ENCODE measurements at places on chromosomes 4 and X.

DNA sequence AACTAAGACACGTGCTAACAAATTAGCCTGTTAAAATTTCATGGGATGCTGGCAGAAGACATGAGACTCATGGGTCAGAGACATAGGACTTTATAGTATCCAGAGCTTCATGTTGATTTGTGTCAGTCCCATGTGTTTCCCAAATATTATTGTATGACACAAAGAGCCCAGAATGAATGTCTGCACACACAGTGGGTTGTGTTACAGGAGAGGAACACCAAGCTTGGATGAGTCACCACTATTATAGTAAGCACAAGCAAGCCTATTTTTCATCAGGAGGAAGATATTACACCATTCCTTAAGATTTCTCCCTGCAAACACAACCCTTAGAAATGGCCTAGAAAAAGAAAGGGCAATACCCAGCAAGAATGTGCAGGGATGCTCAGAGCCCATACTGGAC, 15.4 kb downstream of the BBS12 start:
- no peak for DNase-seq

DNA sequence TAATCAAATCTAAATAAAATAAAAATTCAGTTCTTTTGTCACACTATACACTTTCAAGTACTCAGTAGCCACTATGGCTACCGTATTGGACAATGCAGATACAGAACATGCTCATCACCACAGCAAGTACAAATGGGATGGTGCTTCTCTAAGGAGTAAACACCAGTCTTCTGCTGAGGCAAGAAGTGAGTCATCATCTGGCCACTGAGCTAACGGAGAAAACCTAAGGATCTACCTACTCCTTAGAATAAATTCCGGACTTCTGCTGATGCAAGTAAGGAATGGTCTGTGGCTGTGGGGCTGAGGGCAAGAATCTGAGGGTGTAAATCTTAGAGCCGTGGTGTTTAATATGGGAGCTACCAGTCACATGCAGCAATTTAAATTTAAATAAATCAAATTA, 11.3 kb upstream of the RBMXL3 start:
- DNase-seq: no peak

- DNase-seq: no peak
These were observed 8.0 kb downstream of the FAM241A start for GRCh38 chr4:112153211-112153791.

DNA sequence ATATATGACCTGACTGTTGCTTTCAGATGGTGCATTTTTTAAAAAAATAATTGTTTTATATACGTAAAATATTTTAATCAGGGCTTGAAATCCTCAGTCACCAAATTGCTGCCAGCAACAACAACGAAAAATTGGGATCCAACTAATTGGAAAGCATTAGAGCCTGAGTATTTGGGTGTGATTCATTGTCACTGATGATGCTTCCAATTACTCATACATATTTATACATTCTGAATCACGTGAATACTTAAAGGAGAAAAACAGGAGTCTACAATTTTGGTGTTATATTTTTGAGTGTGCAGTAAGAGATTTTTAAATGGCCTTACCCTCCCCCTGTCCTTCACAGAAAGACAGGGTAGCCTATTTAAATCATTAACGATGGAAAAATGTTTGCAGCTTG, 765.6 kb upstream of the TENM3 start:
- no peak for DNase-seq

- no peak for DNase-seq
These were observed 33.0 kb upstream of the TLR2 start for GRCh38 chr4:153651116-153651515.

- DNase-seq: no peak
These were observed 113.6 kb downstream of the MID1 start for GRCh38 chrX:10506781-10507180.

GRCh38 chr4:53920116-53920515, 144.3 kb downstream of the CHIC2 start:
- DNase-seq: no peak

DNA sequence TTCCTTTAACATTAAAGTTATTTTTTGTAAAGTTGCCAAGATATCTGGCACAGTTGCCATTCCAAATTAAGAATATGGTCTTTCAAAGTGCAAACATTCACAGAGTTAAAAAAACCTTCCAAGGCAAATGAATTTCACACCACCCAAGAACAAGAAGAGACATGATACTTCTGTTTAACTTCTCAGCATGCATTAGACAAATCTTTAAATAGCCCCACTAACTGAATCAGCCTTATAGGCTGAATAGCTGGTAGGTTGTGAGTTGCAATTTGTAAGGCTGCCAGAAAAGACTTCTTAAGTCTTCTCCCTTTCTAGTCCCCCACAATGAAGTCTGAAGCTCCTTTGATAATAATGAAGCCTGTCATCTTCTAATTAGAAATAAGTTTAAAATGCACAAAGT, 95.6 kb downstream of the MAPK10 start:
- DNase-seq: no peak

- no peak for DNase-seq
These were observed 24.1 kb downstream of the CT45A1 start for GRCh38 chrX:135737366-135738071.

DNA sequence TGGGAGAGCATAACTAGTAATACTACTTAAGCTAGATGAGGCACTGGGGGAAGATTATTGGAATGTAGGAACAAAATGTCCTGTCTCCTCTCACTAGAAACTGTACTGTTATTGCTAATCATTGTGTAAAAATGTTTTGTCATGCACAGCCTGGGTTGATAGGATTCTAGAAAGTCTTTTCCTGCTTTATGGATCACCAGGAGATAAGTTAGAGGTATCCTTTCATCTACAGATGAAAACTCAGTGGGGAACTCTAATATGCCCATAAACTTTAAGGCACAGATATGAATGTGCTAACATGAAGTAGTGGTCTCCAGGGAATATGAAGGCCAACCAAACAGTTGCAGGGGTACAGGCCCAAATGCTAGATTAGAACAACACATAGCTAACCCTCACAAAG, 57.5 kb downstream of the SRPX start:
- DNase-seq: no peak

DNA sequence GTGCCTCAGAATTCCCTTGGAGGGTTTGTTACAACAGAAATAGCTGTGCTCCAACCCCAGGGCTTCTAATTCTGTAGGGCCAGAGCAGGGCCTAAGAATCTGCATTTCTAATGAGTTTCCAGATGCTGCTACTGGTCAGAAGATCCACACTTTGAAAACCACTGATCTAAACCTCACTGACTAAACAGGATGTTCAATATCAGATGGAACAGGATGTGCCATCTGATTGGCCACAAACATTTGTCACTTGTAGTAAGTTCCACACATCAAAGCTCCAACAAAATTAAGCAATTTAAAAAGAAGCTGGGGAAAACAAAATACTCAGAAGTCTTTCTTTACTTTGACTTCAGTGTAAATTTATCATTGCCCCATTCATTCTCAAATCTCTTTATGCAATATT, 14.3 kb downstream of the CASK start:
- no peak for DNase-seq

DNA sequence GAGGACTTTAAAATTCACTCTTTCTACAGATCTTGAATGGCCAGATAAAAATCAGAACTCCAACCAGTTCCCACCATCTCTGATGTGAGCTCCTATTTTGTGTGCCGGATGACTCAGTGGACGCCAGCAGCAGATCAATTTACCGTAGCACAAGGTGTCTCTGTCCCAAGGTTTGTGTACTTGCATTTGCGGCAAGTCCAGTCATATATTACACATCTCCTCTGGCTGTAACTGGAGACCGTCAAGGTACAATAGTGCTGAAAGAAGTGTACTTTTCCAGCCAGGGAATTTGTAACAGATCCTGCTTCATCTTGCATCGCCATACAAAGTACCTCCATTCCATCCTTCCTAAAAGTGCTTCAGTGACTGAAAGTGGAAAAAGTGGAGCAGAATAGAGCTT, 108.2 kb upstream of the SORBS2 start:
- DNase-seq: no peak

GRCh38 chr4:76499461-76499860, 64.4 kb downstream of the SHROOM3 start:
- no peak for DNase-seq

DNA sequence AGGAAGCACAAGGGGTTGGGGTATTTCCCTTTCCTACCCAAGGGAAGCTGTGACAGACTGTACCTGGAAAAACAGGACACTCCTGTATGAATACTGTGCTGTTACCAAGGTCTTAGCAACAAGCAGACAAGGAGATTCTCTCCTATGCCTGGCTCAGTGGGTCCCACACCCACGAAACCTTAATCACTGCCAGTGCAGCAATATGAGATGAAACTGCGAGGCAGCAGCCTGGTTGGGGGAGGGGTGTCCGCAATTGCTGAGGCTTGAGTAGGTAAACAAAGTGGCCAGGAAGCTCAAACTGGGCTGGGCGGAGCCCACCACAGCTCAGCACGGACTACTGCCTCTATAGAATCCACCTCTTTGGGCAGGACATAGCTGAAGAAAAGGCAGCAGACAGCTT, 197.7 kb downstream of the INPP4B start:
- DNase-seq: no peak

GRCh38 chrX:27336466-27337091, 126.6 kb downstream of the PPP4R3C start:
- DNase-seq: no peak

GRCh38 chrX:118212817-118213183, 96.2 kb upstream of the KLHL13 start:
- DNase-seq: no peak

- DNase-seq: no peak
These were observed 1.8 kb downstream of the DKK2 start for GRCh38 chr4:107034091-107034995.

DNA sequence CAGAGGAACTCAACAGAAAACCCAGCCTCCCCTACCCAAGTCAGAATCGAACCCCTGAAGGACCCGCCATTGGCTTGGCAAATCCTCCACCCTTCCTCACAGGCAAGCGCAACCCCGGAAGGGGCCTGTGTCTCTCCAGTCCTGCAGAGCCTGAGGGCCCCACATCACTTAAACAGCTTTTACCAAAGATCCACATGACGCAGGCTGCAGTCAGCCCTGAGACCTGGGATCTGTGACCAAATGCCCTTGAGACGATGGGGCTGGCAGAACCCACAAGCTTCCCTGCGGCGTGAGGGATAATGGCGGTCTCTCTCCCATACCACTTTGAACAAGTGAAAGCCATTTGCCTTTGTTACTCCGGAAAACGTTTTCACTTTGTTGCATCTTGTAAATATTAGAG, 54.9 kb downstream of the ACOX3 start:
- DNase-seq: no peak

- DNase-seq: no peak
These were observed 39.3 kb upstream of the NHSL2 start for GRCh38 chrX:71871367-71871766.

GRCh38 chrX:15750611-15751154, 12.6 kb downstream of the CA5B start:
- DNase-seq: no peak

GRCh38 chr4:185592438-185592837, 57.1 kb upstream of the PDLIM3 start:
- no peak for DNase-seq

- DNase-seq: no peak
These were observed 51.9 kb upstream of the PAQR3 start for GRCh38 chr4:78990938-78991810.

DNA sequence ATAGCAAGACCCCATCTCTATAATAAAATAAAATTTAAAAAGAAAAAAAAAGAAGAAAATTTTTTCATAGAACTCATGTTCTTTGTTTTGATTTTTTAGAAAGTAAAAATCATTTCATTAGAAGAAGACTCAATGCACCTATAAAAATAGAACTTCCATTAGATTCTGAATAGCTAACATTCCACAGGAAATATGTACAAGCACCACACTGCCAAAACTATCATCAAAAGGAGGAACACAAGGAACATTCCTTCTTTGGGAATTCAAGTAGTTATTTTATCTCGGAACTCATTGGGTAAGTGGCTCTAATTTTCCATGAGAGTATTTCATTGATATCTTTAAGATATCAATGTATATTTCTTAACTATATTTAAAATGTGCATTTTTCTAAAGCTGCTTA, 157.6 kb downstream of the CAMK2D start:
- no peak for DNase-seq

- no peak for DNase-seq
These were observed 522.8 kb downstream of the GLUD2 start for GRCh38 chrX:121570072-121570841.

- no peak for DNase-seq
These were observed 34.4 kb upstream of the SLC25A4 start for GRCh38 chr4:185108669-185109068.

GRCh38 chr4:156321203-156321602, 367.5 kb upstream of the CTSO start:
- DNase-seq: no peak

GRCh38 chr4:70709611-70710205, 12.1 kb upstream of the RUFY3 start:
- no peak for DNase-seq

DNA sequence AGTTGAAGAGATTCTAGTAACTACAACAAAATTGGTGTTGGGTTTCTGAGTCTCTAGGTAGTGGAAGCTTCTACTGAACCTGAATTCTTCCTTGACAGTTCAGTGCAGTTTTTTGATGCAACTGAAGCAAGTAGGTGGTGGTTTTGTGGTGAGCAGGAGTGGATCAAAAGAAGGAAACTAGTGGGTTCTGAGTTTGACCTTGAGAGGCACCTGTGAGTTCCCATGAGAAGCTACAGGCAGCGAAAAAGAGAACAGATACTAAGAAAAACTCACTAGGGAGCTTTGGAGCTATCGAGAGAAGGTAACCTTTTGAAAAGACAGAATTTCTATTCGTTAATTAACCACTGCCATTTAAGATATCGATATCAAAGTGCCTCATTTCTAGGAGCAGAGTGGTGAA, 145.2 kb downstream of the PDHA2 start:
- no peak for DNase-seq

DNA sequence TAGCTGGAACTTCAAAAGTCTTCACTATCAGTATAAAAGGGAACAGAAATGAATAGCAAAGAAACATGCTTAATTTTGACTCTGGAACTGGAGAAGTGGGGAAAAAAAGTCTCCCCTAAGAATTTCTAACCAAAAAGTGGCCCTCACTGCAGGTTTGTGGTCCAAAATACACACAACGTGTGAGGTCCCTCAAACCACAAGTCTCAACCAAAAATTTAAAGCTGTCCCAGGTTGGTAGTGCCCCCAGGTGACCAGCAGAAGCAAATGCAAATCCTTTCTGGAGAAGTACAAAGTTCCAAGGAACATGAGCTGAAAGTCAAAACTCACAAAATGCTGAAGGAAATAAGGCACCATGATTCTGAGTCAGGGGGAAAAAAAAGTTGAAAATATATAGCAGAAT, 23.6 kb upstream of the VAMP7 start:
- DNase-seq: no peak

DNA sequence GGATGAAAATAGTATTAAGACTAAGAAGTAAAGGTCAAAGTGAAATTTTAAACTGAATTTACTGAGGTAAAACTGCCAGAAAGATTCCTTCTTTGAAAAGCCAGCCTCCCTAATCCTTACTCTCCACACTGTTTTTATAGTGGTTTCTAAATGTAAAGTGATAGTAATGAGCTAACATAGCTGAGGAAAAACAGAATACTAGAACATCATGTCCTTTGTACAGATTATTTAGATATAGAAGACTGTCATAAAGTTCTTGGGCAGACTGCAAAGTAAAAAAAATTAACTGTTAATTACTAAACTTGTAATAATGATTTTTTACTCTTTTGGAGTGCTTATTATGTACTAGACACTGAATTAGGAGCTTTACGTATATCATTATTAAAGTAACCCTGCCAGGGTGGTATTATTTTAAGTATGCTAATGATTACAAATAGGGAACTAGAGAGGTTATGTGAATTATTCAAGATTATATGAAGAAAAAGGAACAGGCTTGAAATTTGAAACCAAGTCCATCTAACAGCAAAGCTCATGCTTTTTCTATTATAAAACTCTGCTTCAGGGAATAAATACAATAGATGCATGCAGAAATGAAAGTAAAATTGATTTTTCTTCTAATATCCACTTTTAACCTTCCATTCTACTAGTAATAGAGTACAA, 150.5 kb downstream of the TBCK start:
- no peak for DNase-seq
